ENCODE measurements at places on chromosomes 2 and 18.

GRCh38 chr2:208195531-208195930 is 5.7 kb upstream of the C2orf80 start:
- DNase-seq = no peak
- no peak overlapping the region for H3K4me3 ChIP-seq

DNA sequence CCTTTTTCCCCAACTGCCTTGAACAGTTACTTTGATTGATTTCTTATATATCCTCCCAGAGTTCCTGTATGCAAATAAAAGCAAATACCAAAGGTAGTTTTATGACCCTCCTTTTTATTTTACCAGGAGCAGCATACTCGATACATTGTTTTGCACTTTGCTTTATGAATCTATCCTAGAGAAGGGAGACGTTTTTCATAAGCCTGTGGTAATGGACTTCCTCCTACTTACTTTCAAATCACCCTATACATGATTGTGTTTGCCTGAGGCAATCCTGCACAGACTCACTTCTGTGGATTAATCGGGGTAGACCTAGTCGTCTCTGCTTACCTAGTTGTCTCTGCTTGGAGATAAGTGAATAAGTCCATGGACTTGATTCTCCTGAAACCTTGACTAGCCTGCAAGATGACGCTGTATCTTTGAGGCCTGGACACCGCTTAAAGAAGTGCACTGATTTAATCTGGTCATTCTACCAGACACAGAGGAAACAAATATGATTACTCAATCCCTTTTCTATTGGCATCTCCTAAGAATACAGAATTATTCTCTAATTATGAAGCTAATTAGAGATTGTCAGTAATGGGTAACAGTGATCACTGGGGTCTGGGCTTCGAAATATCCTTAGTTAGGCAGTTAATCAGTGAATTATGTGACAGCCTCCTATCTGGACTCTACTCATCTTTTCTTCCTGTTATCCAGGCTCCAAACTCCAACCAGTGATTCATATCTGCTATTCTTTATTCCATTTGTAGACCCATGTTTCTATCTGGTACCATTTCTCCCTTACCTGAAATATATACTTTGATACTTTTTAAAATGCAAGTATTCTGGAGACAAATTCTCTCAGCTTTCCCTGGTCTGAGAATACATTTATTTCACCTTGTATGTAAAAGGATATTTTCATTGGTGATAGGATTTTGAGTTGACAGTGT is 447.4 kb upstream of the TRIB2 start:
- no peaks in the 10 kb centered on the region for H3K36me3 ChIP-seq
- H3K27ac ChIP-seq = no peak overlapping the region
- DNase-seq = no peak
- H3K4me3 ChIP-seq = no peak overlapping the region
- H3K27me3 ChIP-seq = no peaks in the 10 kb centered on the region
- no peaks in the 10 kb centered on the region for H3K4me1 ChIP-seq

- H3K4me1 ChIP-seq = peaks cover 72% of the 10 kb centered on the region
- DNase-seq = no peak
- no peak overlapping the region for H3K27ac ChIP-seq
- no peak overlapping the region for H3K4me3 ChIP-seq
- no peaks in the 10 kb centered on the region for H3K27me3 ChIP-seq
These were observed 12.7 kb downstream of the NCK2 start for GRCh38 chr2:105757433-105757832.

DNA sequence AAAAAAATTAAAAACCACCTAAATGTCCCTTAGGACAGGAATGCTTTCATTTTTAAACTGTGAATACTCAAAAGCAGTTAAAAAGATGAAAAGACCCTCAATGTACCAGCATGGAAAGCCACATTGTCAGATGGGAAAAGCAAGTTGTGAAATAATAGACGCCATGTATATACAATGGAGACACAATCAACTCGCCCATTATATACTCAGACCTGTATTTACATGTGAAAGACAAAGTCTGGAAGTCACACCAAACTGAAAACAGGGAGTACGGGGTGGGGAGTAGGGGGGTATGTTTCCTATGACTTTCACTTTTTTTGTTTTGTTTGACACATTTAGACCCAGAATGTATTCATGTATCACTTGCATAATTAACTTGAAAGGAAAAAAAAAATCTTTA is 75.6 kb downstream of the CELF4 start:
- H3K27ac ChIP-seq = no peak overlapping the region
- H3K4me3 ChIP-seq = no peak overlapping the region
- no peaks in the 10 kb centered on the region for H3K36me3 ChIP-seq
- H3K4me1 ChIP-seq = no peaks in the 10 kb centered on the region

- H3K27me3 ChIP-seq = no peaks in the 10 kb centered on the region
- no peaks in the 10 kb centered on the region for H3K36me3 ChIP-seq
- DNase-seq = no peak
- H3K4me1 ChIP-seq = no peaks in the 10 kb centered on the region
- H3K27ac ChIP-seq = no peak overlapping the region
- no peak overlapping the region for H3K4me3 ChIP-seq
These were observed 35.4 kb downstream of the SCN7A start for GRCh38 chr2:166458674-166459073.

- DNase-seq = no peak
- H3K4me1 ChIP-seq = no peaks in the 10 kb centered on the region
- no peaks in the 10 kb centered on the region for H3K36me3 ChIP-seq
- H3K4me3 ChIP-seq = no peak overlapping the region
- no peak overlapping the region for H3K27ac ChIP-seq
These were observed 18.6 kb downstream of the BUB1 start for GRCh38 chr2:110659248-110659647.

Measured in vagina (tissue), 2 donors.